Stimulated activated CD4-positive, alpha-beta T cell treated with anti-CD3 and anti-CD28 coated beads, Interleukin-2, amount 100 ng/mL, for 4 hours (primary cell): ENCODE measurements at places on chromosomes 7 and 10.

DNA sequence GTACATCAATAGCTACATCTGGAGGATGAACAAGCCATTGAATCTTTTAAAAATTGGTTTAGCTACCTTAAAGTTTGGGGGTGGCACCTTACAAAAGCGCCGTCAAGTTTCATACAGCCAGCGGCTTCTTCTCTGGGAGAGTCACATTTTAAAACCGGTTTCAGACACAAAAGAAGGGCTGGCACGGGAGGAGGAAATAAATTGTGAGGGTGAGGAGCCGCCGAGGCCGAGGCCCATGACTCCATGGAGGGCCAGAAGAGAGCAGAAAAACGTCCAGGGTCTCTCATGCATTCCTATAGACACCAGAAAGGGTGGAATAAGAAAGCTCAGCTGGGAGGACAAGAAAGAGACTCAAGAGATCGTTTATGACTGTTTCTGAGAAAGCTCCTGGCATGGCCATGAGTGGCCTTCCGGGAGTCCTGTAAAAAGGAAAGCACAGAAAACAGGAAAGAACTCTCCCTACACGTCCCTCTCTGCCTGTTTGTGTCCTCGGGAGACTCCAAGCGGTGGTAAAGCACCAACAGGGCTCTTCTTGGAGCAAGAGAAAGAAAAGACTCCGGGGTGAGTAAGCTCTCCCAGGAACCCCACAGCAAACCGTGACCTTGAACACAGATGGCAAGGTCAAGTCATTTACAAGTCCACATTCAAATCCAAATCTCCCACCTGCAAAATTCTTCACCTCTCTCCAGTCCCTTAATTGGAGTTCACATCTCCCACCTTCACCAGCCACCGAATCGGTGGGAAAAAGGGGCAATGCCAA, 1.8 kb downstream of the FRAT2 start:
- DNase-seq, result no peak

DNA sequence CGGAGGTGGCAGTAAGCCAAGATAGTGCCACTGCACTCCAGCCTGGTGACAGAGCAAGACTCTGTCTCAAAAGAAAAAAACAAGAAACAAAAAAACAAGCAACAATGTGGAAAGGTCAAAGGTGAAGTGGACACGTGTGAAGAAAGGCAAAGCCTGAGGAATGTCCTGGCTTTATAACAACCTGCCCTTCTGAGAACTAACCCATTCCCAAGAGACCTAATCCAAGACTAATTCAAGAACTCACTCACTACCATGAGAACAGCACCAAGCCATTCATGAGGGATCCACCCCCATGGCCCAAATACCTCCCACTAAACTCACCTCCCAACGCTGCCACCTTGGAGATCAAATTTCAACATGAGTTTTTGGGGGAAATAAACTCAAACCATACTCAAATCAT, 47.5 kb upstream of the KIF5B start:
- DNase-seq, result no peak

DNA sequence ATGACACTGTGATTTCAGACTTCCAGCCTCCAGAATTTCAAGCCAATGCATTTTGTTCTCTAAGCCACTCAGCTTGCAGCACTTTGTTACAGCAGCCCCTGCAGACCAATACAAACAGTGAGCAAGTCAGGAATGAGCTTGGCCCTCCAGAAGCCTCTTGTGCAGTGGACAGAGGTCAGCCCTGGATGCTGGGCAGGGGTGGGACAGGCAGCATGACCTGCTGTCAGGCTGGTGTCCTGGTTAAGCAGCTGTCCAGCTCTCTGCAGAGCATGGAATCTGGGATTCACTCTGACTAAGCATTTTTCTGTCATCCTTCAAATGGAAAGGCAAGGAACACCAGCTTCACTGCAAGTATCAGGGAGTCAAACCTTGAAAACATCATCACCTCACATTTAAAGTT, 85.5 kb upstream of the GDF10 start:
- DNase-seq, result no peak

DNA sequence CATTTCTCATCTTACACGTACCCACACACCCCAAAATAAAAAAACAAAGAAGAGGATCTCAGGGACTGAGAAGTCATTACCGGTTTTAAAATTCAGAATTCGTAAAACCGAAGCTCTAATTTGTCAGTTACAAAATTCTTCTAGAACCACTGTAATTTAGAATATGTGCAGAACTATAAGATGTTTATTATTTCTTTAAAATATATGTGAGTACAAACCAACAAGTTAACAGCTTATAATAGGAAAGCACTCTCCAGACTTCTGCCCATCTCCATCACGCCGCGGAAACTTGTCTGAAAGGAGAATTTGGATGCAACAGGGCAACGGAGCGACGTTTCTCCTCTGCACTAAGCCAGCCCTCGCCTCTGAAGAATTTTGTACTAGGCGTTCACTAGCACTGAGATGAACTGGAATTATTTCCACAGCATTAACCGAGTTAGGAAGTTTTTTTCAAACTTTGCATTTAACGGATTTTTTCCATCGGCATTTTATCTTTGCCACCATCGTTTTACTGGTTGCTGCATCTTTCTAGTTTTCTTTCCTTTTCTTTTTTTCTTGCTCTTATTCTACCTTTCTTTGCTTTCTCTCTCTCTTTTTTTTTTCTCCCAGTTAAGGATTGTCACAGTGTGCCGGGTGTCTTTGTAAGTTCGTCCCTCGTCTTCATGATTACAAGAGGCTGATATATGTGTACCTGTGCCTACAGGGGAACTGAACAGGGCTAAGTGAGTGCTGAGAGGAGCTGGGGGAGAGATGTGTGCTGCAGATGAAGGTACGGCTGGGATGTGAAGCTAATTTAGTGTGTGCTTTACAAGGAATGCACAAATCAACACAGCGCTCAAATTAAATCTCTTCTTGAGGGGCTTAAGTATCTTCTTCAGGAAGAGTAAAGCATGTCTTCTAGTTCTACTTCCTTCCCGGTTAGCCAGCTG, 295.9 kb upstream of the NFE2L3 start:
- DNase-seq, result no peak

- DNase-seq, result no peak
These were observed 289.8 kb downstream of the GLRX3 start for GRCh38 chr10:130425881-130426435.
